G401 (cell line): ENCODE measurements at places on chromosomes 2 and 18.

- no peak for DNase-seq
Observed at GRCh38 chr2:41720331-41721251, 327.2 kb upstream of the PKDCC start.

GRCh38 chr18:26993568-26993967, 128.1 kb upstream of the AQP4 start:
- DNase-seq = no peak

DNA sequence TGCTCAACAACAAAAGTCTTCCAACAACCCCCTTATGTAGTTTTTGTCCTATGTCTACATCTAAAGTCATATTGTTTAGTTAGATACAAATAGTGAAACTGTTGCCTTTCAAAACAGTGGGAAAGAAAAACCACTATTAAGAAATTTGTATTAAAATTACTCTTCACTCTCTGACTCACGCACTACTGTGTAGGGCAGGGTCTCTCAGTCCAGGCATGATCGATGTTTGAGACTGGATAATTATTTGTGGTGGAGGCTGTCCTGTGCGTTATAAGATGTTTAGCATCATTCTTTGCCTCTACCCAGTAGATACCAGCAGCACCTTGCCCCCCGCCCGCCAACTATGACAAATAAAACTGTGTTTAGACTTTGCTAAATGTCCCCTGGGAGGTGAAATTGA, 369.4 kb upstream of the ZEB2 start:
- DNase-seq = no peak

- DNase-seq = no peak
Observed at GRCh38 chr2:162919111-162919510, 80.5 kb upstream of the KCNH7 start.

DNA sequence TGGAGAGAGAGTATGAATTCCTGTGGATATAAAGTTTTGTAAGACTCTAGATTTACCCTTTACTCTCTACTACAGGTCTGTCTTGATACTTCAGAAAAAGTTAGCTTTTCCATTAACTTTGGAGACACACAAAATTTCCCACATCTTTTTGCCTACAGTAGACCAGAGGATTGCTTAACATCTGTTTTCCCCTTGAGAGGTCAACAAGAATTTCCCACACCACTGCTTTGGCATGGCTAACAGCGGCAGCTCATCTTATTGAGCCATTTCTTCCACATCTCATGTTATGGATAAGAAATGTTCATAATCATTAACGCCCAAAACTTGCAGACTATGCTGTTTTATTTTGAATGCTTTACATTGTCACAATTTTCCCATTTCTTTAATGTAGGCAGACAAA, 273.6 kb upstream of the RGPD4 start:
- DNase-seq = no peak

GRCh38 chr2:190979906-190980629, 33.9 kb downstream of the STAT1 start:
- DNase-seq = no peak
